Muscle of leg (tissue), 16 donors: ENCODE measurements at places on chromosomes 6 and 20. TPM values are rescaled to one million over a fixed set of nuclear protein-coding genes. Genes with fewer than 3 reads are reported as not detected.
A peak's percentile ranks its signal among the peaks of the same experiment; 100 is the strongest.

Gene MCM8
- 10.3 TPM for total RNA-seq

Gene WFDC5
- total RNA-seq, result not detected

Gene PCNA
- total RNA-seq, result 65.2 TPM

- no peak for DNase-seq
- no peak overlapping the region for H3K4me3 ChIP-seq
- peaks cover 38% of the 10 kb centered on the region for H3K36me3 ChIP-seq
- H3K27me3 ChIP-seq, result no peaks in the 10 kb centered on the region
These were observed 30.6 kb upstream of the ADRM1 start for GRCh38 chr20:62272200-62272599.

DNA sequence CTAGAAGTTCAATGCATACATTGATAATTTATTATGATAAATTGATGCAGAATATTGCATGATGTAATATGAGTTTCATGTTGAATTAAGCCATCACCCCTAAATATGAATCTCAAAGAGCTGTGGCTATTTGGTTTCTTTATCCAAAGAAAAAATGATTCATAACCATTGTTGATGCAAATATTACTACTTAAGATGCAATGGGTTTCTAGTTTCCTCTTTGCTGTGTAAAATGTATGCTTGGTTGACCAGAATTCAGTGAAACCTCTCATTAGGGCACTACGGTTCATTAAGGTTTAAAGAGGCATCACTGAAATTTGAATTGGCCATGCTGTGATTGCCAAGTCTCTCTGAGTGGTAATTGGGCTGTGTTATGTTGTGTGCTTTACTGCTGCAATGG lies 492.5 kb upstream of the FLRT3 start:
- H3K27me3 ChIP-seq, result no peaks in the 10 kb centered on the region
- H3K4me3 ChIP-seq, result no peak overlapping the region
- no peak for DNase-seq

DNA sequence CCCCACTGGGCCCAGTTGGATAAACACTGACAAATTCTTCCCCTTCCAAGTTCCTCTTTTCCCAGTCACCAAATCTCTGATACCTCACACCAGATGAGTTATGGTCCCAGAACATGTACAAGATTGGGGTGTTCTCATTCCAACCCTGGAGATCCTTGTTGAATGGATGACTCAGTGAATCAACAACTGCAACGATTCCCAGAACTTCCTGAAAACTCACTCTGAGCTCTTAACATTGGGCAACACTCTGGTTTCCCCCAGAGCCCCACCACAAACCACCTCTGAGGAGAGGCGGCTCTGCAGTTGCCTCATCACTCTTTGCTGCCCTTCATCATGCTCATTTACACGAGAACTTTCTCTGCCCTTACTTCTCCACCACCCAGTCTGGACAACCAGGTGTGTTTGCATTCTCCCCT lies 115.2 kb downstream of the MRPL14 start:
- peaks cover 15% of the 10 kb centered on the region for H3K4me1 ChIP-seq
- DNase-seq, result no peak
- peaks cover 2% of the 10 kb centered on the region for H3K27me3 ChIP-seq
- no peak overlapping the region for H3K4me3 ChIP-seq

DNA sequence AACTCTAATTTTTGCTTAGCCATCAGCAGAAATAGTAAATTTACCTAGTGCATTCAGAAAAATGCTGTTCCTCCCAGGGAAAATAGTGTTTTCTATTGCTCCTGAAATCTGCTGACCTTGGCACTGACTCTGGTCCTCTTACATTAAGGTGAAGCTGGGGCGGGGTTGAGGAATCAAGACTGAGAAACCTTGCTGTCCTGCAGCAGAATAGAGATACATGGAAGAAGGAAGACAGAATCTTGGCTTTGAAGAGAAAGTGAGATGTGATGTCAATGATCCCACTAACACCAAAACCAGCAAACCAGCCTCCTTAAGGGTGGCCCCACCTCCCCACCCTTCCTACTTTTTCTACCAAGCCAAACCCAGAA lies 840 bp upstream of the LY86 start:
- peak overlapping the region; percentile 56 for H3K27ac ChIP-seq
- no peaks in the 10 kb centered on the region for H3K27me3 ChIP-seq
- DNase-seq, result no peak
- no peaks in the 10 kb centered on the region for H3K36me3 ChIP-seq
